ENCODE measurements at places on chromosomes 7 and 10. TPM values are rescaled to one million over a fixed set of nuclear protein-coding genes. Genes with fewer than 3 reads are reported as not detected.
A peak's percentile ranks its signal among the peaks of the same experiment; 100 is the strongest.

DNA sequence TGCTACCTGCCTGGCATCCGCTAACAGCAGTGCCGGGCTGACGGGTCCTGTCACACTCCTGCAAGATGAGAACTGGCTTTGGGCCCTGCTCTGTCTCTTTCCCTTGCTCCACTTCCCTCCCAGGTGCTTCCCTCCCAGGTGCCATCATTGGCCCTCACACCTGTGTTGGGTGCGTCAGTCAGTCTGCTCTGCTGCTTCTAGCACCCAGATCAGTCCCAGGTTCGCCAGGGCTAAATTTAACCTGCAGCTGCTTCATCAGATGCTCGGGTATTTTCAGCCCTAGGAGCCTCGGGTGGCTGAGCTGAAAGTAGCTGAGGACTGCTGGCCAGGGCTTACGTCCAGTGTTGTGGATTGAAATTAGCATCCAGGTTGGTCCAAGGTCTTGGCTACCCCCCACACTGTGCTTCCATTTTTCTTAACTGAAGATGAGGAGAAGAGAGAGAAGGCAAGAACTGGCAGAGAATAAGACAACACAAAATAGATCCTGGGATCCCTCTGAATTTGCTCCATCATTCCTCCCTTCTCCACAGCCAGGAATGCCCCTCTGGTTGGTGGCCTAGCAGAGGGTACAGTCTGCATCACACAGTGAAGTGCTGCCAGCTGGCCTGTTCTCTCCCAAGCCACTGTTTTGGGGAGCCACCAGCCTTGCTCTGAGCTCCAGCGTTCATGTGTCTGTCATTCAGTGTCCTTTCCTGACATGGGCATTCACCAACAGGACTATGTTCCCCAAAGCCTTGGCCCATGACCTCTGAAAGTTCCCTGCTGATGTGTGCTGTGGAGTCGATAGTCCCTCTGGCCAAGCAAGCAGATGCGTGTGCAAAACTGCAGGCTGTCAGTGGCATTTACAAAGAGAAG is 65.9 kb upstream of the SYPL1 start:
- H3K27ac ChIP-seq, result no peak overlapping the region
- H3K4me1 ChIP-seq, result peaks cover 32% of the 10 kb centered on the region
- H3K27me3 ChIP-seq, result no peaks in the 10 kb centered on the region

- H3K4me3 ChIP-seq, result no peak overlapping the region
- no peaks in the 10 kb centered on the region for H3K27me3 ChIP-seq
- no peaks in the 10 kb centered on the region for H3K36me3 ChIP-seq
- DNase-seq, result no peak
- H3K4me1 ChIP-seq, result no peaks in the 10 kb centered on the region
- no peak overlapping the region for H3K27ac ChIP-seq
Measured at GRCh38 chr7:234051-234707, 41.8 kb downstream of the FAM20C start.

GRCh38 chr7:15464667-15465121 is 97.1 kb downstream of the AGMO start:
- H3K36me3 ChIP-seq, result no peaks in the 10 kb centered on the region
- H3K27ac ChIP-seq, result no peak overlapping the region
- peaks cover 5% of the 10 kb centered on the region for H3K4me1 ChIP-seq
- H3K4me3 ChIP-seq, result no peak overlapping the region
- no peak for DNase-seq

GRCh38 chr10:119940487-119940886 is 48.0 kb downstream of the SEC23IP start:
- H3K36me3 ChIP-seq, result peaks cover 43% of the 10 kb centered on the region
- no peak overlapping the region for H3K27ac ChIP-seq
- H3K4me1 ChIP-seq, result no peaks in the 10 kb centered on the region
- H3K27me3 ChIP-seq, result no peaks in the 10 kb centered on the region
- H3K4me3 ChIP-seq, result no peak overlapping the region
- DNase-seq, result no peak

- peak; percentile 77 for DNase-seq
- H3K4me3 ChIP-seq, result peak within 1 kb of the TSS; percentile 92
- peak within 1 kb of the TSS; percentile 30 for H3K27ac ChIP-seq
- H3K27me3 ChIP-seq, result peaks cover 80% of the 10 kb centered on the region
Measured at GRCh38 chr10:7410862-7411670, at the start of gene SFMBT2. Gene SFMBT2, minus strand, starts transcription at chr10:7411034. Its CDS starts 29,136 bp downstream, at chr10:7381898.

- no peak overlapping the region for H3K27ac ChIP-seq
- H3K4me1 ChIP-seq, result no peaks in the 10 kb centered on the region
- no peaks in the 10 kb centered on the region for H3K36me3 ChIP-seq
- no peak for DNase-seq
- H3K4me3 ChIP-seq, result no peak overlapping the region
Measured at GRCh38 chr7:46115410-46115809, 194.3 kb upstream of the IGFBP3 start.

GRCh38 chr10:44878706-44879530 is 32.2 kb upstream of the TMEM72 start:
- DNase-seq, result peak; percentile 91
- no peaks in the 10 kb centered on the region for H3K36me3 ChIP-seq
- peaks cover 23% of the 10 kb centered on the region for H3K27me3 ChIP-seq
- H3K4me3 ChIP-seq, result peak overlapping the region; percentile 72
- peak overlapping the region; percentile 94 for H3K27ac ChIP-seq
- peaks cover 26% of the 10 kb centered on the region for H3K4me1 ChIP-seq

GRCh38 chr10:89295597-89295996 is 6.2 kb upstream of the IFIT2 start:
- DNase-seq, result no peak
- H3K36me3 ChIP-seq, result no peaks in the 10 kb centered on the region
- H3K27me3 ChIP-seq, result no peaks in the 10 kb centered on the region
- H3K4me3 ChIP-seq, result no peak overlapping the region

GRCh38 chr7:16344927-16345326 is 76.4 kb downstream of the CRPPA start:
- H3K4me1 ChIP-seq, result no peaks in the 10 kb centered on the region
- peaks cover 9% of the 10 kb centered on the region for H3K36me3 ChIP-seq
- H3K27ac ChIP-seq, result no peak overlapping the region
- no peaks in the 10 kb centered on the region for H3K27me3 ChIP-seq

DNA sequence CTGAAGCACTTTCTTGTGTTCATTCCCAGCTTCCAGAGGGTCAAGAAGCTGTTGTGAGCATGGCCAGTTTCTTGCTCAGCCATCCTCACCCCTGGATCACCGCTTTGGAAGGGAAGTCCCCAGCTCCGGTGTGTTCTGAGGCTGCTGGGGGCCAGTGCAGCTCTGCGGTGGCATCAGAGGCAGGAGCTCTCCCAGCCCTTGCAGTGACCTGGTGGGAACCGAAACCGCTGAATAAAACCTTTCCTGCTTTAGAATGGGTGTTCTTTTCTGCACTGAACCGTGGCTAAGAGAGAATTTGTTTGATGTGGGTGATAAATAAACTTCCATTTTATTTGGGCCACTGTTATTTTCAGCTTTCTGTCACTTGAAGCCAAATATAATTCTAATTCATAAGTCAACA is 450.9 kb upstream of the VSTM2A start:
- peaks cover 12% of the 10 kb centered on the region for H3K4me1 ChIP-seq
- DNase-seq, result no peak
- H3K27me3 ChIP-seq, result no peaks in the 10 kb centered on the region
- H3K36me3 ChIP-seq, result no peaks in the 10 kb centered on the region
- H3K27ac ChIP-seq, result no peak overlapping the region

DNA sequence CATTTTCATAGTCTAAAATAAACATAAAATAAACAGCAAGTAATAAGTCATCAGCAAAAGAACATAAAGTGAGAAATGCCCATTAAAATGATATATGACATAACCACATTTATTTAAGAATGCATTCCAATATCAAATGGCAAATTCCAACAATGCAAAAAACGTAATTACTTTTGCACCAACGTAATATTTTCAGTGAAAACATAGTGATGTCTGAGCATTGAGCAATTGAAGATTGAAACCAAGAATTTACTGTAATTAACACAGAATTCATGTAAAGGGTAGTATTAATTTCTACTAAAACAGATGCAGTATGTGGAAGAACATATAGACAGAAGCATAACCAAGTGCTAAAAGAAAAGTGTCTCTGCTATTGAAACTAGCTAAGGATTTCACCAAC is 123.0 kb upstream of the TNS3 start:
- H3K27ac ChIP-seq, result no peak overlapping the region
- H3K4me3 ChIP-seq, result no peak overlapping the region

DNA sequence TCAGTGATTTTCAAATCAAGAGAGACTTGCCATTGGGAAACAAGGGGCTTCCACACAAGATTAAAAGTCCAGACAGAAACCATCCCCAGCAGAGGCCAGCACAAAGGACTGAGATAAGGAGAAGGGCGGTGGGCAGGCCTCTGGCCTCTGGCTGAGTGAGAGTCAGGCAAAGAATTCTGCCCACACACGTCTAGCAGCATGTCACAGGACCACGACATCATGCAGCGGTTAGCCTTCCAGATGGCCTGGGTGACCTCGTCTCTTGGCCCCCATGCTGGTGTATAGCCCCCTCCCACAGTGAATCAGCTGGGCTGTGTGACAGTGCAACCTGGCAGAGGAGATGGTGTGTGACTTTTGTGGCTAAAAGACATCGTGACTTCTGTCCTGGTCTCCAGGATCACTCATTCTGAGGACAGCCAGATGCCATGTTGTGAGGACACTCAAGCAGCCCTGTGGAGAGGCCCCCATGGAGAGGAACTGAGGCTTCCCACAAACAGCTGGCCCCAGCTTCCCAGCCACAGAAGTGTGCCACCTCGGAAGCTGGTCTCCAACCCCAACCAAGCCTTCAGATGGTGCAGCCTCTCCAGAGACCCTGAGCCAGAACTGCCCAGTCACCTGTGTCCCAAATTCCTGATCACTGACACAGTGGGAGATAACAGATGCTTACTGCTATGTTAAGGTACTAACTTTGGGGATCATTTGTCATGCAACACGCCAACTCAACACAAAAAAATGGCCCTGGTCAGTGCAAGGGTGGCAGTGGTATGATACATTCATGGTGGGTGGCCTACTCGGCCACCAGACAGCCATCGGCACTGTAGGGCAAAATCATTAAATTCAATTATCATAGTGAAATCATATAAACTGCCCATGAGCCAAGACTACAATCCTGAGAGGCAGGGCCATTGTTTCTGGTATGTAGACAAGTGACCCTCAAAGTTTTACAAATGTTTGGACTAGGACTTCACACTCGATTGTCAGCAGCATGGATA is 73.2 kb downstream of the TNS3 start:
- H3K36me3 ChIP-seq, result peaks cover 6% of the 10 kb centered on the region
- no peaks in the 10 kb centered on the region for H3K27me3 ChIP-seq
- no peak overlapping the region for H3K4me3 ChIP-seq
- 0 out of 2 replicates have a peak overlapping the region, but pooled peaks have one; percentile 27 for H3K27ac ChIP-seq
- no peak for DNase-seq

GRCh38 chr7:98996150-98996552 is 117.8 kb downstream of the TRRAP start:
- H3K27ac ChIP-seq, result no peak overlapping the region
- H3K36me3 ChIP-seq, result peaks cover 51% of the 10 kb centered on the region
- H3K4me3 ChIP-seq, result no peak overlapping the region
- no peaks in the 10 kb centered on the region for H3K4me1 ChIP-seq
- no peaks in the 10 kb centered on the region for H3K27me3 ChIP-seq

DNA sequence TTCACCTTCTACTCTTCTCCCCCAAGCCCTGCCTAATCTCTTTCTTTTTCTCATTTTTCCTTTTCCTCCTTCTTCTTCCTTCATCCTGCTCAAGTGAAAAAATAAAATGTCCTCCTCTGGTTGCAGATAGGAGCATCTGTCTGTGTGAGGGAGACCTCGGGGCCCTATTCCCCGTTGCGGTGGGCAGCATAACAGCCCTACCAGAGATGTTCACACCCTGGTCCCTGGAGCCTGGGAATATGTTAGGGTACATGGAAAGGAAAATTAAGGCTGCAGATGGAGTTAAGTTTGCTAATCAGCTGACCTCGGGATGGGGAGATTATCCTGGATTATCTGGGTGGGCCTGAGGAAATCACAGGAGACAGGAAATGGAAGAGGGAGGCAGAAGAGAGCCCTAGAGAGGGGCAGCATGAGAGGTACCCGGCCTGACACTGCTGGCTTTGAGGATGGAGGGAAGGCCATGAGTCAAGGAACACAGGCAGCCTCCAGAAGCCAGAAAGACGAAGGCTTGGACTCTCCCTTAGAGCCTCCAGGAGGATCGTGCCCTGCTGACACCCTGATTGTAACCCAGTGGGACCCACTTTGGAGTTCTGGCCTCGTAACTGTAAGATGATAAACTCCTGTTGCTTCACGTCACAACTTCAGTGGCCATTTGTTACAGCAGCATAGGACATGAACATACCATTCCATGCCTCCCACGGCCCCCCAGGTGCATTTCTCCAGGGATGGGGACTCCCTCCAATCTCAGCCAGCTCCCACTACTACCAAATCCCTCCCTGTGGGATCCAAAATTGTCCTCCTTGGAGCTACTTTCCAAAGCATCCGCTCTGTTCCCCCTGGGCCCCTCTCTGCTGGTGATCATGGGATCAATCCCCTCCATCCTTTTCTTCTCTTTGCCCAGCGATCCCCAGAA is 39.0 kb upstream of the ZMIZ1 start:
- H3K36me3 ChIP-seq, result no peaks in the 10 kb centered on the region
- peaks cover 7% of the 10 kb centered on the region for H3K4me1 ChIP-seq
- no peak for DNase-seq
- peaks cover 8% of the 10 kb centered on the region for H3K27me3 ChIP-seq

DNA sequence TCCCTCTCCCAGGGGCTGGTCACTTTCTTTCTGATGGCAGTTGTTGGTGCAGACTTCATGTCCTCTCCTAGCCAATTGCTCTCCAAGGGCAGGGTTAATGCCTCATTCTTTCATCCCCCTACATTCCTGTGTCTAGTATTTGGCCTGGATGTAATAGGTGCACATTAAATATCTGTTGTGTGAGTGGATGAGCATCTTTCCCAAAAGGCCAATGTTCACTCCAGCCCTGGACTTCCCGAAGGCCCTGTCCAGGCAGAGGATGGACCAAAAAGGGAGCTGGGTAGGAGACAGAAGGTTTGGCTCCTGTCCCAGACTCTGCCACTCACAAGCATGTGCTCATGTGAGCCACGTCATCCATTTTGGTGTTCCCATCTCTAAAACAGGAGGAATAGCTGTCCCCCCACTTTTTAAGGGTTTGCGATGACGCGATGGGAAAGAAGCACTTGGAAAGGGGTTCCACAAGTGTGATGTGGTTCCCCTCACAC is 47.5 kb downstream of the RGS10 start:
- H3K27ac ChIP-seq, result no peak overlapping the region
- DNase-seq, result no peak
- H3K36me3 ChIP-seq, result no peaks in the 10 kb centered on the region
- no peak overlapping the region for H3K4me3 ChIP-seq
- H3K4me1 ChIP-seq, result peaks cover 5% of the 10 kb centered on the region
- H3K27me3 ChIP-seq, result no peaks in the 10 kb centered on the region

DNA sequence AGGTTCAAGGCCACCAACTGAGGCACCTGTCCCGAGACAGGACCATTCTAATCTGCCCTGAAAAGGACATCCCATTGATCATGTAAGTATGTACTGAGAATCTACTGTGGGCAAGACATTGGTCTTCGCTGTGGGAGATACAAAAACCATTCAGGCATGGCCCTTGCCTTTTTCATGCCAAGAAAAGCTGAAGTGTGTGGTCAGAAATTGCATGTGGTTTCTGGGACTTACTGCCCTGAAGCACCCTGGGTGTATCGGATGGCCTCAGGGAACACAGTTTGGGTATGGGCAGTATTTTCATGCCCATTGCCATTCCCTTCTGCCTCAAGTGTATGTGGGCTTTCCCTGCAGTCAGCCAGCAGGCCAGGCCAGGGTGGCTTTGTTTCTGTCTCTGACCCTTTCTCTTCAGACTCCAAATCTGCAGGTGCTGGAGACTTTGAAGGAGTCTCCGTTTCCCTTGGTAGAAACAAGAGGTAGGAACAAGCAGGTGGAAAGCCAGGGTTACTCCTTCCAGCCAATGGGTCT is 285.7 kb downstream of the ZEB1 start:
- H3K36me3 ChIP-seq, result no peaks in the 10 kb centered on the region
- peaks cover 9% of the 10 kb centered on the region for H3K4me1 ChIP-seq

CCDC172 gene
- 3.0 TPM for total RNA-seq

GALNT17 gene
- total RNA-seq, result 61.1 TPM

ENTPD1 gene
- 2.3 TPM for total RNA-seq

SPDYE11 gene
- not detected for total RNA-seq

MYOZ1 gene
- 4.4 TPM for total RNA-seq

EBF3 gene
- 1.1 TPM for total RNA-seq

TUBAL3 gene
- total RNA-seq, result 0.15 TPM

TCAF2 gene
- 0.21 TPM for total RNA-seq

Data from WTC11 (cell line).